Brain (organoid and tissue), 16 donors: ENCODE measurements at places on chromosomes 6 and 20. TPM values are rescaled to one million over a fixed set of nuclear protein-coding genes. Genes with fewer than 3 reads are reported as not detected.

Gene CD24
- polyA plus RNA-seq = 1,099 TPM

Gene BPIFB2
- not detected for polyA plus RNA-seq

Gene NKX2-2
- polyA plus RNA-seq = 6.9 TPM

Gene RIMS1
- 2.0 TPM for polyA plus RNA-seq

Gene ADGRG6
- 0.42 TPM for polyA plus RNA-seq

Gene RSPO3
- 0.15 TPM for polyA plus RNA-seq

Gene RBPJL
- polyA plus RNA-seq = not detected

Gene ADAM33
- 0.42 TPM for polyA plus RNA-seq

Gene ADGRB3
- 6.2 TPM for polyA plus RNA-seq

Gene PTK7
- polyA plus RNA-seq = 109 TPM

Gene ZC3H12D
- polyA plus RNA-seq = not detected

Gene REM1
- polyA plus RNA-seq = 0.25 TPM

Gene CAP2
- polyA plus RNA-seq = 20.9 TPM

- DNase-seq = no peak
Measured at GRCh38 chr6:108365478-108365877, 70.6 kb downstream of the AFG1L start.

DNA sequence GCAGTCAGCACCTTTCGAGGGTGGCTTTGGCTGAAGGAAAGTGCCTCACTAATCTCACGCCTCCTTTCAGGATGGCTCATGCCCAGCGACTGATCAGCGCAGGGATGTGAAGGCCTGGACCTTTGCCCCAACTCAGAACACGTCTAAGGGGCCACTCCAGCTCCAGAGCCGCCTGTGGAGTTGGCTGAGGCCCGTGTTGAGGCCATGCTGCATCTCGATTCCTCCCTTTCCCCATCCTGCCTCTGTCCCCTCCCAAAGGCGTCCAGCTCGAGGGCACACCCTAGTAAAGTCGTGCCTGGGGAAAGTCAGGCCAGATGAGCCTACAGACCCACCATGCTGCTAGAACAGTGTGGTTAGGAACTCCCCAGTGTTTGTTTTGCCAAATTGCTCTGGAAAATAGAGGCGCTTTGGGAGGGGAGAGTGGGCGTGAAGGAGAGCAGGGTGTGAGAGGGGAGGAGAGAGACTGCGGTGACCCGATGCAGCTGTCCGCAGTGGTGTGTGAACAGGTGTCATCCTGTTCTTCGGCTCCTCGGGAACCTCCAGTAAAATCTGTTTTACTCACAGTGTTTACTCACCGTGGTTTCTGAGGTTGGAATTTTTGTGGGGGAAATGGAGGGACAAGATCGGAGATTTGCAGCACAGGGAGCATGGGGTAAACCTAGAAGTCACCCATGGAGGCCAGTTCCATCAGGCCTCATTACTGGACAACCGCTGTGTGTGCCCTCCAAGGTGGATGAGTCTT, 85.0 kb upstream of the PMEPA1 start:
- no peak for DNase-seq

- DNase-seq = peak; percentile 32
Measured at GRCh38 chr6:139240161-139241010, 51.4 kb downstream of the TXLNB start.

DNA sequence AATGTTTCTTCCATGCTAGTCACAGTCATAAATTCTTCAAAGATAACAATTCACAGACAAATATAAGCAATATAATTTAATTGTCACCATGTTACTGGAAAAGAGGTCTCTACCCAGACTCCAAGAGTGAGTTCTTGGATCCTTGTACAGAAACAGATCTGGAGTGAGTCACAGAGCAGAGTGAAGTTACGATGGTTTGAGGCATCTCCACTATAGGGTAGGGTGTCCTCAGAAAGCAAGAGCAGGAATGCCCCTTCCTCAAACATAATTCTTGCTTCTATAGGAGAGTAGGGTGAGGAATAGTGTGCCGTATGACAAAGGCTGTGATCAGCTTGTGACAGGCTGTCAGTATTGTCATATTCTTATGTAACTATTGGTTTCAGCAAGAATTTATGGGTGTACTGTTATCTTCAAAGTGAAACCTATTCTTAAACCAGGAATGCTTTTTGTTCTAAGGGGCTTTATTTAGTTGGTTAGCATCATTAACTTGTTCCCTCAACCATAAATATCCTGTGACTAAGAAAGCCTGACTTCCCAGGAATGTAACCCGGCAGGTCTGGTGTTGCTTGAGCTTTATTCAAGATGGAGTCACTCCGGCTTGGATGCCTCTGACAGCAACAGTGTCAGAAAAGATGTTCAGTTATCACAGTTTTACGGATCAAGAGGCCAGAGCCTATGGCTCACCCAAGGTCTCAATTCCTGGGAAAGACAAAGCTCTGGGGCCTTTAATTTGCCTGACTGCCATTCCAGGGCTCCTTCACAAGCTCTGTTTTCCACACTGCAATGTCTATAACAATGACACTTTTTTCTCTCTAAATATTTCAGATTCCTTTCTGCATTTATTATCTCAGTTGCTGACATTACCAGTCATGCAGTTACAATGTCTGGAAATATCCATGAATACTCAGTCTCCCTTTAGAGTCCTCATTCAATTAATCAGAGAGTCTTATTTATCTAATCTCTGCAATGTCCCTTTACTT, 298.6 kb downstream of the C6orf118 start:
- no peak for DNase-seq

GRCh38 chr20:58598211-58599015, 52.7 kb upstream of the STX16 start:
- DNase-seq = peak; percentile 15

- no peak for DNase-seq
Measured at GRCh38 chr20:47509685-47510084, 8.0 kb downstream of the NCOA3 start.

GRCh38 chr20:2280082-2280481, 15.7 kb upstream of the TGM3 start:
- no peak for DNase-seq

- no peak for DNase-seq
Measured at GRCh38 chr6:69391106-69391505, 405.7 kb downstream of the LMBRD1 start.

GRCh38 chr6:40788661-40789655, 201.8 kb upstream of the LRFN2 start:
- DNase-seq = no peak

DNA sequence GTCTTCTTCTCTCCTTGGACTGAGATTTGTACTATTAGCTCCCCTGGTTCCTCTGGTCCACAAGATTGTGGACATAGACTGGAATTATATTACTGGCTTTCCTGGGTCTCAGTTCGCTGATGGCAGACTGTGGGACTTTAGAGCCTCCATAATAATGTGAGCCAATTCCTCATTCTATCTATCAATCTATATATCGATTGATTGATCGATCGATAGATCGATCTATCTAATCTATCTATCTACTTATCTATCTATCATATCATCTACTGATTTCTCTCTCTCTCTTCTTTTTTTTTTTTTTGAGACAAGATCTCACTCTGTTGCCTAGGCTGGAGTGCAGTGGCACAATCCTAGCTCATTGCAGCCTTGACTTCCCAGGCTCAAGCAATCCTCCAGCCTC, 51.5 kb upstream of the DDR1 start:
- DNase-seq = no peak

GRCh38 chr6:25181350-25181724, 97.8 kb upstream of the CARMIL1 start:
- no peak for DNase-seq

- DNase-seq = no peak
Measured at GRCh38 chr20:967796-968742, 34.0 kb downstream of the RSPO4 start.

DNA sequence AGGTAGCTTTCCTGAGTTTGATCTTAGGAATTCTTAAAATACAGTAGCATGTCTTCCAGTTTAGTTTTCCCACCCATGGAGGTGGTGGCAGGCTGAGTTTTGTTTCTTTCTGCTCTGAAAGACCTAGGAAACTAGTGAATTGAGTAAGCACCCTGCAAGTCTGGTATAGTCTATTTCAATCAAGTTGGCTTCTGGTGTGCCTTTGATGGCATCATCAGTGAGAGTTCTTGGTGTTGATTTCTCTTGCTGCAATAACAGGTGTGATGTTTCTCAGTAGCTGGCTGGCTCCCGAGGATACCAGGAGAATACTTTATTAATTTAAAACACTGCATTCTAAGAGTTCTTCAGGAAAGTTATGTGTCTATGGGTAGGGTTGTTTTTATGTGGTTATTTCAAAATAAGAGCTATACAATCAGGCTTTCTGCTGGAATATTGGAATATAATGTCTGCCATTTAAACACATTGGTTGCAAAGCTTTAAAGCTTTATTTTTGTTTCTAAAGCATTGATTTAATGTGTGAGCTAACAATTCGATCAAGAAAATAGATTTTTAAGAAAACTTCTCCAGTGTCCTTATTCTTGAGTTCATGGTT, 19.0 kb downstream of the VAPB start:
- no peak for DNase-seq

DNA sequence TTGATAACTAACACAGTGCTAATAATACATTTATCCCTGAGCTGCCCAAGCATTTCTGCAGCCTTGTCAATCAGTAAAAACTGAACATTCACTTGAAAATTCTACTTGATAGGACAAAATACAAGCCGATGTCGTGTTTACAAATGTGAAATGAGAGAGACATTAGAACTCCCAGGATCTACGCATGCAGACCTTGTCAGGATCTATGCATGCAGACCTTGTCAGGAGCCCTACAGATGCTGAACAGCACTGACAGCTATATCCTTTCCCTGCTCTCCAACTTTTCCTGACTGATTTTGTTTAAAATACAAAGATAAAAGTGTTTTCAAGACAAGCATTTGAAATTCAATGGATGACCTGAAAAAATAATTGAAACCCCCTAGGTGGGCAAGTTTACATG, 28.9 kb downstream of the INSM1 start:
- no peak for DNase-seq

DNA sequence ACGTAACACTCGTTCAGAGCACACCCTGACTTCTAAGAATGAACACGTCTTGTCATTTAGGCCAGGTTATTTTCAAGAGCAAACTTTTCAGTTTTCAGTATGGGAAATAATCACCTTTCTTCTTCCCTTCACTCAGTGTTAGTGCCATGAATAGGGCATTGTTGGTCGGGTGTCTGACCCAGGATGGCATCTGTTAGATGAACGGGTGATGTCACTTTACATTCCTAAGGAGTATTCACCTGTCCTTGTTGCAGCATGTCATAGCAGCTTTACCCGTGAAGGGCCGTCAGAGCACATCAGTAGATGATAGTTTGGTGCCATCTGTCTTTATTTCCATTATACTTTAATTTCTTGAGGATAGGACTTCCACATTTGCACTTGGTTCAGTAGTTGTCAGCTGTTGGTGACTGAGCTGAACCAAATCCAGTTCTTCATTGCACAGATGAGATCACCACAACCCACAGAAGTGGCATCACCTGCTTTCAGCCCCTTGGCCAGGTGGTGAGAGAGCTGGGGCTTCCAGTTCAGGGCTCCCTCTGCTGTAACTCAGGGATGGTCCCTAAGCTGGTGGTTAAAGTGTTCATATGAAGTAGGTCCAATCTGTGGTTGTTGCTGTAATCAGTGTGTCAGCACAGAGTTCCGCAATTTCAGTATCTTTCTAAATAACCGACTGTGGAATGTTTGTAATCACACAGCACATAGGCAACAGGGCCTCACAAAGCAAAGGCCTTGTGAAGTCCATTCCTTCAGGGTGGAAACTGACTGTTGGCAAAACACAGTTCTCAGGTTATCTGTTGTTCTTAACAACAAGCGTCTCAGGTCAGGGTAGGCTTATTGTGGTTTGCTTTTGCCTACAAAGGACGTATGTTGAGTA, 68.2 kb downstream of the FAM120B start:
- DNase-seq = no peak

- DNase-seq = no peak
Measured at GRCh38 chr6:129967427-129967826, 51.0 kb upstream of the L3MBTL3 start.

GRCh38 chr20:59827138-59828056, 106.0 kb downstream of the SYCP2 start:
- DNase-seq = no peak

DNA sequence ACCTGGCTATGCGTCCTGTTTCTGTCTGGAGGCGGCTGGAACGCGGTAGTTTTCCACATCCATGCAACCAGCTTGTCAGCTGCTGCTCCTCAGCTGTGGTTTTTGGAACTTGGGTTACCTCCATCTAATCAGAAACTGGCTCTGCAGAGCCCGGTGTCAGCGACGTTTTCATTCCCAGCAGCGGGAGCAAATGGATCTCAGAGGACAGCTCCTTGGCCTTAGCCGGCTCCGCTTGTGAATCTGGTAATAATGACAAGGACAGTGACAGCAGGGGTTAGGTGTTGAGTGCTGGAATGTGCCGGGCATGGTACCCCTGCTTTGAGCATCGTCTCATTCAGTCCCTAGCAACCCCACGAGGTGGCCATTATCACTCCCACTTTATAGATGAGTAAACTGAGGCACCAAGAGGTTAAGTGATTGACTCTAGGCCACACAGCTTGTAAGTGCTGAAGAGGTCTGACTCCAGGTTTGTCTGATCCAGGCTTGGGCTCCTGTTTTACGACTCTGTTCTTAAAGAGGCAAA, 1.3 kb downstream of the SLCO4A1 start:
- DNase-seq = no peak

- DNase-seq = no peak
Measured at GRCh38 chr6:34315780-34316179, 67.0 kb upstream of the SMIM29 start.

GRCh38 chr6:88764081-88764480, 199.3 kb downstream of the RNGTT start:
- DNase-seq = no peak

- no peak for DNase-seq
Measured at GRCh38 chr6:151224076-151224475, 15.7 kb upstream of the AKAP12 start.

- no peak for DNase-seq
Measured at GRCh38 chr20:31843881-31844280, 1.5 kb downstream of the FOXS1 start.

- no peak for DNase-seq
Measured at GRCh38 chr6:137175868-137176245, 2.4 kb upstream of the IL22RA2 start.

GRCh38 chr20:51758978-51759544, 9.1 kb downstream of the ATP9A start:
- no peak for DNase-seq

DNA sequence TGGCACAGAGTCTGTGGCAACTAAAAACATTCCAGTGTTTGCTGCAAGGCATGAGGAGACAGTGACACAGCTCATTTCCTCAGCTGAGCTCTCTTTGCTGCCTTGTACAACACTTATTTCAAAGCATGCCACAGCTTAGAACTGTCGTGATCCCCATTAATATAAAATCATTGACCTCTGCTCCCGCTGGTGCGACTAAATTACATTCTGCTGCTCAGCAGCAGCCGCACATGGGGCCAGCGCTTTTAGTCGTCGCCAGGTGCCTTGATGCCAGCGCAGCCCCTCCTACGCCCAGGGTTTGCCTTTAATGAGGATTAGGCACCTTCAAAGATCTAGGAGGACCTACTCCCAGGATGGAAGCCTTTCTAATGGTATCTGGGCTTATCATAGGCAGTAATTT, 717.9 kb upstream of the POU3F2 start:
- no peak for DNase-seq
